NCI-H1105 (cell line): ENCODE measurements at places on chromosomes 5 and 9.
A peak's percentile ranks its signal among the peaks of the same experiment; 100 is the strongest.

- no peak for DNase-seq
Observed at GRCh38 chr5:110201791-110202190, 512.1 kb downstream of the MAN2A1 start.

DNA sequence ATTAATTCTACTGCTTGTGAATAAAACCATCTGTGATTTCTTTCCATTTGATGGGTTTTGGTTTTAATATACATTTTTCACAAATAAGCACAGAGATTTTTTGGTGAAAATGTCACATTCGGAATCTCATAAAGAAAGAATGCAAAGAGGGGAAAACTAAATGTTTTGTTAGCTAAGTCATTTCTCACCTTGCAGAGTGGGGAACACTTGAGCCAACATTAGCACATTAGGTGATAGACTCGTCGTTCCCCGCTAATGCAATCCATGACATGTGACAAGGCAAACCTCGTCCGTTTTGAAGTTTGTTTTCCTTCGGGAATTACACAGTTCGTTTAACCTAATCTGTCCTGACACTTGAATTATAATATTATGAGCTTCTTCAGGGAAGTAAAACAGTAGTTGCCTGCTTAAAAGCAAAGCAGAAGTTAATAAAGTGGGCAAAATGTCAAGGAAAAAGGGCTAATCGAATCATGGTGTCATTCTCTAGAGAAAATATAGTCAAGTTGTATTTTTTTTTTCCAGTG lies 95.8 kb upstream of the LMX1B start:
- no peak for DNase-seq

DNA sequence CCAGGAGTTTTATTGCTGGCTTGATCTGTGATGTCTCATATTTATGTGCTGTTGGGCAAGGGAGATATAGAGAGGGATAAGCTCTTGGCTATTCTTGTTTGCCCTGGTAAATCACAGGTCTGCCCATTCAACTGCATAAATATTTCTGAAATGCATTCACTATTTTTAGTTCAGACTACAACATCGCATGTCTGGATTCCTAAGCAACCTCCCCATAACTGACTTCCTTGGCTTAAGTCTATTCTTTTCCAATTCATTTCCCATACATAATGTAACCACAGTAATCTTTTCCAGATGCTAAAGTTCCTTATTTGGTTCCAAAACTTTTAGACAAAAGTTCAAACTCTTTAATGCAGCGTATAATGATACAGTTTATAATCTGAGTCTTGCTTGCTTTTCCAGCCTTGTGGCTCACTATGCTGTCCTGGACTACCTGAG lies 321.4 kb upstream of the ACTBL2 start:
- DNase-seq: no peak

DNA sequence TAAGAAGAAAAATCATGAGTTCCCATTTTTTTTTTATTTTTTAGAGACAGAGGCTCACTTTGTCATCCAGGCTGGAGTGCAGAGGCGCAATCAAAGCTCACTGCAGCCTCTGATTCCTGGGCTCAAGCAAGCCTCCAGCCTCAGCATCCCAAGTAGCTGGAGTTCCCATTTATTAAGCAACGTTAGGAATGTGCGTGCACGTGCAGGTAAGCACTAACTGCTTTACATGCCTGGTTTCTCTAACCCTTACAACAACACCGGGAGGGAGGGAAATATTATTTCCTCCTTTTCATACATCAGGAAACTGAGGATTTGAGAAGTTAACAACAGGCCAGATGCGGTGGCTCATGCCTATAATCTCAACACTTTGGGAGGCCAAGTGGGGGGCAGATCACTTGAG lies 16.3 kb upstream of the CDC23 start:
- DNase-seq: no peak

DNA sequence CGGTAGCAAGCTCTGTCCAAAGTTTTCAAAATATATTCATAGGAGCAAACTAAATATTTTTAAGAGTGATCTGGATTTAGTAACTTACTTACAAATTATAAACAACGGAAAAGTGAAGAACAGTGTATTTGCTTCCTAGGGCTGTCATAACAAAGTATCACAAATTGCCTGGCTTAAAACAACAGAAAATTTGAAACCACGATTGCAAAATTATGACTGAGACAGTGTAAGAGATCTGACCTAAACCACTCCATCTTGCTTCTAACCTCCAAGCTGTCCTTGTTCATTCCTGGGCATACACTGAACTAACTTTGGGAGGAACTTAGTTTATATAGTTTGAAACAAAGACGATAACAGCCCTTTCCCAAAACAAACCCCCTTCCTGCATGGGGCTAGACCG lies 202.0 kb upstream of the CDH6 start:
- DNase-seq: no peak

GRCh38 chr9:127520941-127521918 lies 69.9 kb downstream of the LRSAM1 start:
- no peak for DNase-seq

DNA sequence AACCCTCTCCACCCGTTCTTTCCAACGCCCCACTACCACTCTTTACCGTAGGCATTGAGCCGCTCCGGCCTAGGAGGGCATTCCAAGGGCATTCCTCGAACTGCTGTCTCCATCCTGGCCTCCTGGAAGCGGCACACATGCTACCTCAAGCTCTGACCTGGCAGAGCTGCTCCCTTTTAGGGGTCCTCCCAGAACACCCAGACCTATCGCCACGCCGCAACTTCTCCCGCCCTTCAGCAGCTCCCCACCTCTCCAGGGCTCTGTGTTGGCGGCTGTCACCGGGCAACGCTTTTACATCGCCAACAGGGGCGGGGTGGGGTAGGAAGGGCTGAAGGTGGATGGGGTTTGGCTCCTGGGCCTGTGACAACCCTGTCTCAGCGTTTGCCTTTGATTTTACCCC lies 4.6 kb upstream of the MYORG start:
- no peak for DNase-seq

DNA sequence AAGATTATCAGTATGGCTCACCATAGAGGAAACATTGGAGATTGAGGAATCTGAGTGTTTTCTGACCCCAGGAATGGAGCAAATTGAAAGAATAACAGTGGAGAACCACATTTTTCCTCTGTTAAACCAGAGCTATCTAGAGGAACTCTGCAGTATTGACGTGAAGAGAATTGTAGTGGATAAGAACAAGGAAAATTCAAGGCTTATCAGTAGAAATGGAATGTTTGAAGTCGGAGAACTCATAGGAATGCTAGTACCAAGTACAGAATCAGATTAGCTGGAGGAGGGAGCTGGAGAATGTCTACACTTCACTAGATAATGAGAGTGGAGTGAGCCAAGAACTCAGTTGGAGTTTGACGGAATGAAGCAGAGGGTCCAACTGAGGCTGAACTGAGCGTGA lies 50.3 kb downstream of the SNCAIP start:
- no peak for DNase-seq

GRCh38 chr5:172622091-172623046 lies 18.7 kb upstream of the NEURL1B start:
- DNase-seq: no peak

DNA sequence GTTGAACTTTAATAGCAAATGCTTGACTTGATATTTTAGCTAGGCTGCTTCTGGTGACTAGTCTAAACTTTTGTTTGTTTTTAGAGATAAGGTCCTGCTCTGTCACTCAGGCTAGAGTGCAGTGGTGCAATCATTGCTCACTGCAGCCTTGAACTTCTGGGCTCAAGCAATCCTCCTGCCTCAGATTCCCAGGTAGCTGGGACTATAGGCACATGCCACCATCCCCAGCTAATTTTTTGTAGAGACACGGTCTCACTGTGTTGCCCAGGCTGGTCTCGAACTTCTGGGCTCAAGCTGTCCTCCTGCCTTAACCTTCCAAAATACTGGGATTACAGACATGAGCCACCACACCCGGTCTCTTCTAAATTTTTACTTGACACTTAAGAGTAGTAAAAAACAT lies 20.7 kb downstream of the CDC37L1 start:
- DNase-seq: no peak

- peak; percentile 4 for DNase-seq
Observed at GRCh38 chr5:151772029-151772845, 483 bp downstream of the G3BP1 start.

DNA sequence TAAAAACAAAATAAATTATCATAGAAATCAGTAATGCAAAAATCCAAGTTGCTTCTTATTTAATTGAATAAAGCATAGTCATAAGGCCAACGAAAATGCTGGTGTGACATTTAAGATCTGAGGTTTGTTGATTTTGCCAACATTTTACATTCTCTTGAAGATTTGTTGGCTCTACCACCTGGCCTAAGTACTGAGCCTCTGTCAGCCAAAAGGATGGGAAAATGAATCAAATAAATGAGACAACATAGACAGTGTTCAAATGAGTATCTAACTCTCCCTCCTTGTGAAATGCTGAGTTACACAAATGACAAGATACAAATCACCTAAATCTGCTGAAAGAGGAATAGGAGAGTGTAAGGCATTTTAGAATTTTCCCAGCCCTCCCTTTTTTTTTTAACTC lies 575.0 kb downstream of the CDH12 start:
- DNase-seq: no peak

DNA sequence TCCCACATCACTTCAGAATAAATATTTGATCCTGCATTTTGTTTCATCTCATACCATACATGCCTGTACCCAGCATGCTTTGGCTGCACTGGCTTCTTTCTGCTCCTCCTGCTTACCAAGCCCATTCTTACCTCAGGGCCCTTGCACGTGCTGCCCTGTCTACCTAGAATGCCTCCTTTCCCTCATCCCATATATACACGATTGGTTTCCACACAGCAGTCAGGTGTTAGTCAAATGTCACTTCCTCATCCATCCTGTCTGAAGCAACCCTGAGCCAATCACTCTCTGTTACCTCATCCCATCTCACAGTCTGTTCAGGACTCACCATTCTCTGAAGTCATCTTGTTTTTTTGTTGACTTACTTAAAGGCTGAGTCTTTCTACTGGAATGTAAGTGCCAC lies 30.3 kb downstream of the CAST start:
- DNase-seq: no peak

DNA sequence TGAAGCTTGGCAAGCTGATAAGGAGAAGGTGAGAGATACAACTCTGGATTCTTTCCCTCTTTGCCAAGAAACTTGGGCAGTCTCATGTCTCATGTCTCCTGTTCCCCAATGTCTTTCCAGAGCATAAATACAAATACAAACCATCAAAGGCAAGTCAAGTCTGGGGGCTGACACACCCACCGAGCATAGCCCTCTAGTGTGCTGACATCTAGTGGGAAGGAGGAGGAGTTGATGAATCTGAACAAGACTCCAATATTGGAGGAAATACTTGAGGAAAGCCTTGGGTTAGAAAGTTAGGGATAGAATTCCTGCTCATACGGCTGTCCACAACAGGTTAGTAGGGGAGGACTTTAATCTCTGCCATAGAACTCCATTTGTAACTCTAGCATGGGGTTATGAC lies 8.6 kb downstream of the MLANA start:
- no peak for DNase-seq

DNA sequence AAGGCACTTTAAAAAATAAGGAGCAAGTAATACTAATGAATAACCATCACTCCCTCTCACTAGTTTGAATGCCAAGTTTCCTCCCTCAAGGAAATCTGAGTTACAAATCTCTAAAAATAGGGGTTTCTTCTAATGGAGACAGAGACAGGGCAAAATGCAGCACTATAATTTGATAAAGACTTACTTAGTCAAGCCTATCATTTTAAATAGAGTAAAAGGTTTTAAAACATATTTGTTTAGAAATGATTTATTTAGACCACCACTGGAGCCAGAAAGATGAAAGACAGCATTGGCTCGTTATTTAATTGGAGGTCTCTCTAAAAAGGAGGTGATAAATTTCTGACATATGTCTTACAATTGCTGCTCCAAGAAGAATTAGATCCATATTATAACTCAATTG lies 228.7 kb downstream of the TLE1 start:
- DNase-seq: no peak

DNA sequence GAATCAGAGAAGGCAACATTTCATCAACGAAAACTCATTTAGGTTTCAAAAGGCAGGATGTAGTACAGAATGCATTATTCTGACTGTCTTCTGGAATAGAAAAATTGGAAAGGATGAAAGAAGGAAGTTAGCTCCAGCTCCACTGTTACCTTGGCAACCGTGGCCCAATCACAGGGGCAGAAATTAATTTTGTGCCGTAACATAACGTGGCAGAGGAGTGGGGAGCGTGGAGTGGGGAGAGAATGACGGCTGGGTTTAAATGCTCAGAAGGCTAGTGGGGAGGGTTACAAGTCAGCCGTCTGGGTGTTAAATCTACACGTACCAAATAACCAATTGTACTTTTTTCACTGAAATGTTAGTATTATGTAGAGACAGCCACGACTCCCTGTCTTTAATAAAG lies 32.3 kb upstream of the EQTN start:
- peak; percentile 26 for DNase-seq

- no peak for DNase-seq
Observed at GRCh38 chr9:78879324-78880100, 582.6 kb downstream of the PSAT1 start.

GRCh38 chr5:18807256-18808149 lies 1173.2 kb downstream of the TAF11L14 start:
- no peak for DNase-seq

- no peak for DNase-seq
Observed at GRCh38 chr5:120778491-120779484, 314.7 kb downstream of the PRR16 start.

DNA sequence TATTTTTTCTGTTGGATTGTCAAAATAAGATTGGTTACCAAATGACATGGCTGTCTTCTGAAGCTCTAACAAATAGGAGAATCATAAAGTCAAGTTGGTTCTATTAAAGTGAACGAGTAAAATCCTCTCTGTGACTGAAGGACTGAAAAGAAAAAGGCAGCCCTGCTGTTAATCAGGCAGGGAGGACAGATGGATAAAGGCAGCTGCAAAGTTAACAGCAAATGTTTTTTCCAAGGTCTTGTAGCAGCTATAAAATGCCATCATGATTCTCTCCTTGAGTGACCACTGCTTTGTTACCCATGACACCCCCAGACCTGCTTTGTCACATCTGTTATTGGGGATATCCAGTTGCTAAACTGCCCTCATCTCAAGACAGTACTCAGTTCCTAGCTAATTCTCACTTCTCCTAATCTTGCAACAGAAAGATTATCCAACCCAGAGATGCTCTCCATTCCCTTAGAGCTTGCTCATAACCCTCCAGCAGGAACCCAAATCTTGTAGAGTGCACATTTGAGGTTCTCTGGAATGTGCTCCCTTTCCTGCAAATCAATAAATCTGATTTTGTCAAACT lies 89.7 kb upstream of the PARP8 start:
- no peak for DNase-seq

- DNase-seq: no peak
Observed at GRCh38 chr5:40681363-40682153, 1.8 kb downstream of the PTGER4 start.
